ENCODE measurements at places on chromosomes 4 and X. TPM values are rescaled to one million over a fixed set of nuclear protein-coding genes. Genes with fewer than 3 reads are reported as not detected.

- peaks cover 4% of the 10 kb centered on the region for H3K27me3 ChIP-seq
- H3K4me1 ChIP-seq = no peaks in the 10 kb centered on the region
- H3K27ac ChIP-seq = no peak overlapping the region
- DNase-seq = no peak
Measured at GRCh38 chr4:94933799-94934198, 176.0 kb downstream of the BMPR1B start.

DNA sequence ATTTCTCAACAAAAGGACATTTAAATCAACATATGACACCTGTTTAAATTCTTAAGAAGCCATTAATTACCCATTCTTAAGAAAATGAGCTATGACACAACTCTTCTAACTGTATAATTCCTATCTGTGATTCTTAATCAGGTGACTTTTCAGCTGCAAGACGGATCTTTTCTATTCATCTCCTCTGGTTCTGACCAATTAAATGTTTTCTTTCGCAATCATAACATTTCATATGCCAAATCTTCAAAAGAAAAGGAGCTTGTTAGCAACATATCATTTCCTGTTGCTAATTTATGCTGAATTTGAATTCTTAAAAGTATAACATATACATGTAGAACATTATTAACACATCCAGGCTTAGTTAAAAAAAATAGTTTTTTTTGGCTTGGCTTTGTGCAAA, 62.5 kb downstream of the SEL1L3 start:
- H3K27me3 ChIP-seq = no peaks in the 10 kb centered on the region
- no peak overlapping the region for H3K4me3 ChIP-seq
- no peak for DNase-seq
- H3K4me1 ChIP-seq = peaks cover 18% of the 10 kb centered on the region
- peaks cover 10% of the 10 kb centered on the region for H3K36me3 ChIP-seq

- no peaks in the 10 kb centered on the region for H3K36me3 ChIP-seq
- no peak overlapping the region for H3K4me3 ChIP-seq
- H3K27me3 ChIP-seq = no peaks in the 10 kb centered on the region
- no peak for DNase-seq
- H3K4me1 ChIP-seq = peaks cover 29% of the 10 kb centered on the region
Measured at GRCh38 chrX:13092455-13092941, 48.1 kb upstream of the FAM9C start.

The KCTD8 gene
- total RNA-seq = not detected

DNA sequence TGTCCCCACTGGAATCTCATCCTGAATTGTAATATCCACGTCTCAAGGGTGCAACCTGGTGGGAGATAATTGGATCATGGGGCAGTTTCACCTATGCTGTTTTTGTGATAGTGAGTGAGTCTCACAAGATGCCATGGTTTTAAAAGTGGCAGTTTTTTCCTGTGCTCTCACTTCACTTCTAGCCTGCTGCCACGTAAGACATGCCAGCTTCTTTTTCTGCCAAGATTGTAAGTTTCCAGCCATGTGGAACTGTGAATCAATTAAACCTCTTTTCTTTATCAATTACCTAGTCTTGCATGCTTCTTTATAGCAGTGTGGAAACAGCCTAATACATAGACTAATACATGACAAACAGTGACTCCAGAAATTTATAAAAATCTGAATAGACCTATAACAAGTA, 1131.8 kb downstream of the PCDH7 start:
- no peak for DNase-seq
- no peak overlapping the region for H3K27ac ChIP-seq
- H3K4me1 ChIP-seq = no peaks in the 10 kb centered on the region
- no peaks in the 10 kb centered on the region for H3K36me3 ChIP-seq

The ADGRG4 gene
- not detected for total RNA-seq

The SFRP2 gene
- not detected for total RNA-seq

The ABLIM2 gene
- total RNA-seq = not detected

The GIMD1 gene
- not detected for total RNA-seq

The HSFX3 gene
- not detected for total RNA-seq

The FGA gene
- not detected for total RNA-seq

The USP17L22 gene
- total RNA-seq = not detected

- H3K36me3 ChIP-seq = no peaks in the 10 kb centered on the region
- DNase-seq = no peak
- H3K4me3 ChIP-seq = no peak overlapping the region
- no peak overlapping the region for H3K27ac ChIP-seq
- H3K4me1 ChIP-seq = no peaks in the 10 kb centered on the region
Measured at GRCh38 chrX:112359906-112360305, 277.3 kb upstream of the TRPC5 start.

GRCh38 chr4:53637348-53637747, 46.1 kb upstream of the LNX1 start:
- H3K4me3 ChIP-seq = no peak overlapping the region
- 0 out of 2 replicates have a peak, but pooled peaks cover 4% of the 10 kb centered on the region for H3K27me3 ChIP-seq
- no peak for DNase-seq
- H3K4me1 ChIP-seq = no peaks in the 10 kb centered on the region
- no peaks in the 10 kb centered on the region for H3K36me3 ChIP-seq

- no peaks in the 10 kb centered on the region for H3K36me3 ChIP-seq
- H3K27ac ChIP-seq = no peak overlapping the region
- no peak overlapping the region for H3K4me3 ChIP-seq
- H3K27me3 ChIP-seq = no peaks in the 10 kb centered on the region
Measured at GRCh38 chrX:46169808-46170207, 375.4 kb downstream of the ZNF674 start.

The RAB9B gene
- total RNA-seq = 1.7 TPM

DNA sequence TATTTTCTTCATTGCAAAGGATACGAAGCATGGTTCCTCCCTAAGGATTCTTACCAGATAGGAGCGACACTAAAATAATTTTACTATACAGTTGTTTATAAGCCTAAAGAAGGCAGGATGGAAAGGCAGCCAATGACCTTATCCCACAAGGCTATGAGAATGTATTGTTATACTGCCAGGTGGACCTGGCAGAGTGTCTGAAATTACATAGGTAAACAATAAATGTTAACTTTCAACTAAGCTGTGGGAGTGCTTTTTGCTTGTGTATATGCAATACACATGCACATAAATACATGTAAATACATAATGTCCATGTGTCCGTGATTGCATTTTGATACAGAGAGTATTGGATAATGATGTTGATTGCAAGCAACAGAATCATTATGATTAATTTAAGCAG, 850.6 kb downstream of the CENPC start:
- DNase-seq = no peak
- no peaks in the 10 kb centered on the region for H3K36me3 ChIP-seq
- peaks cover 5% of the 10 kb centered on the region for H3K4me1 ChIP-seq
- no peak overlapping the region for H3K4me3 ChIP-seq

DNA sequence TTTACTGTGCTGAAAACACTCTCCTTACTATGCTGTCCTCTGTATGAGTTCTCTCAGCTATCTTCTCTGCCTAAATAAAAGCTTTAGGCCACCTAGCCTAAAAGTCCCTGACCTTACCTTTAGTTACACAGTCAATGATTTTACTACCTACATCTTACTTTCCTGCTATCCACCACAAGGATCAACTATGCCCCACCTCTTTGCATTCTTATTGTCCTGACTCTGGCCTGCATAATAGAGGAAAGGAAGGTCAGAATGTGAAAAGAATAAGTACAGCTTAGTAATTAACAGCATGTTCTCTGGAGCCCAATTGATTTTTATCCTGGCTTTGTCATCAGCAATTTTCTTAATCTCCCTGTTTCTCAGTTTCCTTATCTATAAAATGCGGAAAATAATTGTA, 1257.8 kb downstream of the RPA4 start:
- no peak for DNase-seq
- H3K27me3 ChIP-seq = no peaks in the 10 kb centered on the region
- no peaks in the 10 kb centered on the region for H3K4me1 ChIP-seq

DNA sequence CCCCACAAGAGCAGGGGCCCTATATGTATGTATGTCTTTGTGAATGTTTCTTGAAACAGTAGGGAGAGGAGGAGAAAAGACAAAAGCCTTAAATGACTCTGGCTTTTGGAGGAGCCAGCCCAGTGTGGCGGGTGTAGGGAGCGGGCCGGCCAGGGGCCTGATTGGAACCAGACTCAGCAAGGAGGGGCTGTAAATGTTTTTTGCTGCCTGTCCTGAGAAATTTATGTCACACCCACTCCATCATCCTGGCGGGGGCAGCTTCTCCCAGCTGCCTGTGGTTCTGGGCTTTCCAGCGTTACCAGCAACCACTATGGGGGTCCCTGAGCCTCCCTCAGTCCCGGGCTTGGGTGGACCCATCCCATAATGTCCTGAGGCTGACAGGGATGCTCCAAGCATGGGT, 130.8 kb downstream of the PJA1 start:
- 0 out of 2 replicates have a peak, but pooled peaks cover 4% of the 10 kb centered on the region for H3K4me1 ChIP-seq
- no peaks in the 10 kb centered on the region for H3K27me3 ChIP-seq
- H3K36me3 ChIP-seq = no peaks in the 10 kb centered on the region
- H3K27ac ChIP-seq = no peak overlapping the region

GRCh38 chr4:182286035-182286434, 42.8 kb downstream of the TENM3 start:
- no peak for DNase-seq
- H3K4me3 ChIP-seq = no peak overlapping the region
- no peak overlapping the region for H3K27ac ChIP-seq

The SPINK2 gene
- total RNA-seq = not detected

GRCh38 chrX:100995469-100995868, 26.0 kb downstream of the ARL13A start:
- H3K27ac ChIP-seq = no peak overlapping the region
- no peak overlapping the region for H3K4me3 ChIP-seq
- peaks cover 13% of the 10 kb centered on the region for H3K4me1 ChIP-seq
- H3K27me3 ChIP-seq = no peaks in the 10 kb centered on the region
- DNase-seq = peak; percentile 19

DNA sequence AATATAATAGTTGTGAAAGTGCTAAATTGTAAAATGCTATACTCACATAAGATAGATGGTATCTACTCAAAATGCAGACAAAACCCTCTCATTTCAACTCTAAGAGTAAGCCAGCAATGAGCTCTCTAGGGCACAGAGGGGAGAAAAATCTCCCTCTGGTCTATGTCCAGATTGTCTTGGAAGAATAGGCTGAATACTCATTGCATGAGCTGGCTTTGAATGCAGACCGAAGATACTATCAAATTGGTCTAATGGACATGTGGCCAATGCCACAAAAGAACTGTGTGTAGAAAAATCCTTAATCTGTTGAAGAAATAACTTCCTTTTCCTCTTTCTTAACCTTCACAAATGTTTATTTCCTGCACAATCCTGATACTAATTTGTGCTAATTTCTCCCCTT, 3.5 kb downstream of the ZXDA start:
- H3K4me3 ChIP-seq = no peak overlapping the region
- H3K4me1 ChIP-seq = peaks cover 11% of the 10 kb centered on the region
- H3K27me3 ChIP-seq = no peaks in the 10 kb centered on the region
- no peaks in the 10 kb centered on the region for H3K36me3 ChIP-seq
- no peak overlapping the region for H3K27ac ChIP-seq
- DNase-seq = no peak

DNA sequence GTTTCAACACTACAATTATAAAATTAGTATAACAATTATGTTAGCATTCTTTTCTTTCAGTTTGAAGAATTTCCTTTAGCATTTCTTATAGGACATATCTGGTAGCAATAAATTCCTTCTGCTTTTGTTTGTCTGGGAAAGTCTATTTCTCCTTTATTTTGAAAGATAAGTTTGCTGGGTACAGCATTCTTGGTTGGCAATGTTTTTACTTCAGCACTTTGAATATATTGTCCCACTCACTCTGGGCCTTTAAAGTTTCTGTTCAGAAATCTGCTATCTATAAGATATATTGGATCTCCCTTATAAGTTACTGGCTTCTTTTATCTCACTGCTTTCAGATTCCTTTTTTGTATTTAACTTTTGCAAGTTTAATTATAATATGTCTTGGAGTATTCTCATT, 222.1 kb downstream of the PARM1 start:
- no peak for DNase-seq
- no peak overlapping the region for H3K27ac ChIP-seq
- no peak overlapping the region for H3K4me3 ChIP-seq
- no peaks in the 10 kb centered on the region for H3K4me1 ChIP-seq
- no peaks in the 10 kb centered on the region for H3K27me3 ChIP-seq

DNA sequence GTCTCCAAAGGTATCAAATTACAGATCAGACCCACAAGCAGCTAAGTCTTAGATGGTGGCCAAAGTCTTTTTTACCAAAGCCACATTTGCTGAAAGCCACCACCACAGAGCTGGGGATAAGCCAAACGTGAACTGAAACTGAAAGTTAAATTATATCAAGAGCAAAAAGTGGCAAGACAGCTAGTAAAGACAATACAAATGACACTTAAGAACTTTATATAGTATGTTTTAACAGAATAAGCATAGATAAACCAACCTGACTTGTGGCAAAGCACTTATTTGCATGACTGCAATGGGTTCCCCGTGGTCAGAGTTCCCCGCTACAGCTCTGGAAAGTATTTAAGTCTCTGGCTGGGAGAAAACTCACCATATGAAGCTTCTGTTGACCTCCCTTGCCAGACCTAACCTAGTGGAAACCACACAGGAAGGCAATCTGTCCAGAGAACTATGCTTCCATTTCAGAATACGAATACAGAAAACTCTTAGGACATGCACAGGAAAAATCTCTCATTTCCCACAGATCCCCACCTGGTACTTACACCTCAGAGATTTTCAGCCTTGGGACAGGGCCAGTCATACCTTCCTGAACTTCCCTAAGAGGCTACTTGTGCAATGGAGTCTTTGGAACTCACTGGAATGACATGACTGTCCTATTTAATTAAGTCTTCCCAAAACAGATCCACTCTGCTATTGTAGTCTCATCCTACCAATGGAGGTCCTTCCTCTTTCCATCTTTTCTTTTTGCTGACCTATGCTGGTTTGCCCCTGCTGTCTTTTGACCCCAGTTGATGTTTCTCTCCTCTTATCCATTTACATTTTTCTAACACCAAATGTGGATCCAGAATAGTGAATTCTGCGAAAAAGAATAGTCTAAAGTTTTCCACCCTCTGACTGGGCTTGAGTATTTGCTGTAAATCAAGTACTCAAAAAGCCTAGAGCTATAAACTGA, 225.1 kb downstream of the NR3C2 start:
- H3K27me3 ChIP-seq = no peaks in the 10 kb centered on the region
- H3K4me3 ChIP-seq = no peak overlapping the region
- H3K27ac ChIP-seq = no peak overlapping the region
- DNase-seq = no peak
- H3K4me1 ChIP-seq = no peaks in the 10 kb centered on the region
- no peaks in the 10 kb centered on the region for H3K36me3 ChIP-seq

GRCh38 chr4:174582463-174582862, 60.2 kb upstream of the HPGD start:
- H3K4me1 ChIP-seq = no peaks in the 10 kb centered on the region
- DNase-seq = no peak

- H3K4me3 ChIP-seq = no peak overlapping the region
- no peak for DNase-seq
- H3K27ac ChIP-seq = no peak overlapping the region
- peaks cover 3% of the 10 kb centered on the region for H3K27me3 ChIP-seq
- no peaks in the 10 kb centered on the region for H3K36me3 ChIP-seq
Measured at GRCh38 chr4:152063621-152064240, 302.9 kb upstream of the GATB start.

GRCh38 chrX:151870602-151871001, 42.1 kb upstream of the MAGEA4 start:
- no peaks in the 10 kb centered on the region for H3K36me3 ChIP-seq
- no peak overlapping the region for H3K4me3 ChIP-seq

The ZFP92 gene
- total RNA-seq = not detected

Measured in SJSA1 (cell line).